ENCODE measurements at places on chromosomes 4 and X.

DNA sequence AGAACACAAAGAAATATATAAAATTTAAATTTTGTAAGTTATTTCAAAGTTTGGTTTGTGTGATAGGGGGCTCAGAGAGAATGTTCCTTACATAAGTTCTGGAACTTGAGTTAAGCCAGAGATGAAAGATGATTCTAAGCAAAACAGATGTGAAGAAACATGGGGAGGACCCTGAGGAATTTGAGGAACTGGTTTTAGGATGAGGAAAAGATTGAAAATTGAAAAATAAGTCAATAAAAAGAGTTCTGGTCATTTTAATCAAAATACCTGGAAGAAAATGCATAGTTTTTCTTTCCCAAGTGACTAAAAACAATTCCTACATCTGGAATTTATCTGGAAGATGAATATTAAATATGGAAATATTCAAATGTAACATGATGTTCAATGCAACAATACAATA, 37.4 kb downstream of the HELQ start:
- no peak for DNase-seq

DNA sequence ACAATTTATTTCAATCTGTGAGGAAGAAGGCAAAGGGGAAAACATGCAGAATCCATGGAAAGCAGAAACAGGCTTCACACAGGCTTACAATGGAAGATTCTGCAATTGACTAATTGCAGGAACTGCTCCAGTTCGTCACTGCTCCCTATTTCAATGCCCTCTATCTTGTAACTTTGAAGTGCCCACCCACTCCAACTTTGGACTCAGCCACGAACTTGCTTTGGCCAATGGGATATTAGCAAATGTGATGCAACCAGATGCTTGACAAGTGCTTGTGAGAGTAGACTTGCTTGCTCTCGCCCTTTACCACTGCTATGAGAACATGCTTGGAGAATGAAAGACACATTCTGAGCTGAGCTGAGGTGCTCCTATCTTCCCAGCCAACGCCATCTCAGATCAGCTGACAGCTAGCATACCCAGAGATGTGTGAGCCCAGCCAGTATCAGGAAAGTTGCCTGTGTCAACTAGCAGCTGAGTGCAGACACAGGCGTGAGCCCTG, 105.7 kb upstream of the PTCHD1 start:
- no peak for DNase-seq

DNA sequence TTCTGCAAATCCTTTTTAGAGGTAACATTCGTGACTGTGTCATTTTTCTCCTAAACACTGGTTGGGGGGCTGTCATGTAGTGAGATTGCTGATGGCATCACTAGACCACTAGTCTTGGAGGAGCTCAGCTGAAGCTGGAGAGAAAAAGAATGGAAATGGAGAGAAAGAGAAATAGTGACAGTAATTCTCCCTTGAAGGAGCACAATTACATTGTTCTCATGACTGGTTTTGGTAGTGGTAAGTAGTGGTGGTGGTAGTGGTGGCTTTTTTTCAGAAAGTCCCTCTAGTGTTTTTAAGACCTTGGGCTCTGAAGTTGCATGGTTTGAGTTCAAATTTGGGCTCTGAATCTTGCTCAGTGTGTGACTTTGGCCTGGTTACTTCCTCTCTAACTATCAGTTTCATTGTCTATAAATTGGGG, 99.8 kb downstream of the LARP7 start:
- no peak for DNase-seq

DNA sequence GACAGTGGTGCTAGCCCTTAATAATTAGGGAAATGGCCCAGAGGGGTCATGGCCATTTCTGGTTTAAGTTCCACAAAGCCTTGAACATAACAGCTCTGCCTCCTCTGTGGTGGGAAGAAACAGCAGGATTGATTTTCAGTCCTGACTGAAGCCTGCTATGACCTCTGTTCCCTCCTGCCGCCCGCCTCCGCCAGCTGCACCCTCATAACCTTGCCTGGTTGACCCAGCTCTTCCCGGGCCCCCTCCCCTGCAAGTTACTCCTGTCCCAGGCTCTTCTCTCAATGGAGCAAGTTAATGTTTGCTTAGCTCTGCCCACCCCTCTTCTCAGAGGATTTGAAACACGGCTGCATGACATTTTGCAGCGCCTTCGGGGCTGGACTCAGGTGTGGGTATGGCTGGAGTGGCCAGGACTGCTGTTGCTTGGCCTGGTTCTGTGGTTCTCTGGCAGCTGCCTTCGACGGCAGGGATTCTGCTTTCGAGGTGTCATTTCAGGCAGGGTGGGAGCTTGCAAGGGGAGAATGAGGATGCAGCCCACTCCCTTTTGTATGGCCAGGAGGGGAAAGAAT, 27.3 kb downstream of the BCORL1 start:
- no peak for DNase-seq

DNA sequence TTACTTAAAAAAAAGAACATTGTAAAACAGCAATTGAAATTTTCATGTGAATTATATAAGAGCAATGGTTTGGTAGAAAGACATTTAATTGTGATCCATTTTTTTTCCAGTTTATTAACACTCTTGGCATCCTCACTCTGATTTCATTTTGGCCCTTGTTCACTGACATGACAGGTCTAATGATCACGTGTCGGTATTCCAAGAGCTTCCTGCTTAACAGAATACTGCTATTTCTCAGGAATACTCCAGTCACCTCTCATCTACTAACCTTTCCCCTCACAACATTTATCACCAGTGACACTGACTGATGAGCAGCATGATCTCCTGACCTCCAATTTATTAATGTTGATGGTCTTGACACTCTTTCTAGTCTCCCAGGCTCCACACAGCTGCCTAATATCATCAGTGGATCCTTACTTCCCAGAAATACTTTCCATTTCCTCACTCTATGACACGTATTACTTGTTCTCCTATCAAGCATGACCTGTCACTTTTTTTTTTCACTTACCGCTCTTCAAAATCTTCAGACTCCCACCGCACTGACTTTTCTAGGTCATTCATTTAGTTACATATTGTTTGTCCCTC, 847.8 kb upstream of the SLIT2 start:
- no peak for DNase-seq

Data from AG10803 (cell line).